ENCODE measurements at places on chromosomes 4 and X. TPM values are rescaled to one million over a fixed set of nuclear protein-coding genes. Genes with fewer than 3 reads are reported as not detected.

GRCh38 chrX:49165901-49166881 is 3.6 kb downstream of the MAGIX start:
- DNase-seq, result peak; percentile 17

DNA sequence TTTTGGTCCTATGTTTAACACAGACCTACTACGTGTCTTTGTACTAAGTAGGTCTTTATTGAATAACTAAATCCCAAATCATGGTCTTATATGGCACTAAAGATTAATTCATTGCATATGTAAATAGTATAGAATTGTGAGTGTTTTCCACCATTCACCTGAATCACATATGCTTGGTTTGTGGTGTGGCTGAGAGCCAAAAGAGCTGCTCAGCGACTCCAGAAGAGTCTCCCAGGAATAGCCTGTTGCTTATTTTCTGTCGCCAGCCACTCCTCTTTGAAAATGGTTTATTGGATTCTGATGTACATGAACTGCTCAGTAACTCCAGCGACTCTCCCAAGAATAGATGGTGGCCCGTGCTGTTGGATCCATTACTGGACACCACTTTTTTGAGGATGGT is 184.5 kb downstream of the CLCN4 start:
- DNase-seq, result no peak

- no peak for DNase-seq
Observed at GRCh38 chr4:25235401-25235800, 1.6 kb downstream of the PI4K2B start.

DNA sequence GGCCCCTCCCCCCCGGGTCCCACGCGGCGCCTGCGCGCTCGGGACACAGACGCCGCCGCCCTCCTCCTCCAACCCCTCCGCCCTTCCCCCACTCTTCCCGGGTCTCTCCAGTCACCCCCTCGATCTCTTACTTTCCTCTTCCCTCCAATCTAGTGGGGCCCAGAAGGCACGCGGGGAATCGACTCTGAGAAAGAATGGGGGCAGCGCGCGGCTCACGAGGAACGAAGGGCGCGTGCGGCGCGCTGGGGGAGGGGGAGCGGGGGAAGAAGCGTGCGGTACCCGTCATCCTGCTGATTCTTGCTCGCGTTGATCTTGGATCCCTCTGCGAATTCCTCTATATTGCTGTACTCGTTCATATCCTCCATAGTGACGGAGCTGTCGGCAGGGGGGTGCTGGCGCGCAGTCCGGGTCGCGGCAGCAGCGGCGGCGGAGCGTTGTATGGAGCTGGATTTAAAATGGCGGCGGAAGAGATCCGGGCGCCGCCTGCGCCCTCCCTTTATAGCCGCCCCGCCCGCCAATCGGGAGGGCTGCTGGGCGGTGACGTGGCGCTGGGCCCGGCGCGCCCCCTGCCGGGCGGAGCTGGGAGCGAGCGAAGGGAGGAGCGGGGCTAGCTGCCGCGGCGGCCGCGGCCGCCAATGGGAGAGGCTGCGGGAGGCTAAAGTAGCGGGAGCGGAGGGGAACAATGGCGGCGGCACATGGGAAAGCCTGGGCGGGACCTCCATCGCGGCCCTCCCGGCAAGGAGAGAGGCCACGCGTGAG is 1.1 kb downstream of the HNRNPDL start:
- peak; percentile 93 for DNase-seq

DNA sequence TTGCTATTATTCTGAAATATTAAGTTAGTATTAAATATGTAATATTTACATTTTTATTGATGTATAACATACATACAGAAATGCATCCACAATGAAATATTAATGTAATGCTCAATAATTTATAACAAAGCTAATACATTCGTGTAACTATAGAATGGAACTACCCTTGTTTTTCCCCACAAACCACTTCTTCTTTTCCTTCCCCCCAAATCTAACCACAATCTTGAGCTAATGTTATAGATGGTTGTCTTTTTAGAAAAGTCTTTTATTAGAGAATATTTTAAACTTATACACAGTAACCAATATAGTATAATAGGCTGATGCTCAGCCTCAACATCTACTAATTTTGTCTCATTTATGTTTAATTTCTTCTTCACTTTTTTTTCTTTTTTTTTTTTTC is 4.5 kb upstream of the ZNF732 start:
- no peak for DNase-seq

Gene USP27X
- 1.2 TPM for total RNA-seq

- no peak for DNase-seq
Observed at GRCh38 chr4:28799696-28800095, 1920.5 kb upstream of the PCDH7 start.

Gene NXF2B
- total RNA-seq, result not detected

Gene ZMAT1
- total RNA-seq, result not detected

Measured in GM23248 (cell line).